ENCODE measurements at places on chromosomes 6 and 20. TPM values are rescaled to one million over a fixed set of nuclear protein-coding genes. Genes with fewer than 3 reads are reported as not detected.

RFX6 gene
- not detected for total RNA-seq

TSHZ2 gene
- total RNA-seq = not detected

BCAS4 gene
- 47.5 TPM for total RNA-seq

CASS4 gene
- total RNA-seq = 26.1 TPM

HSPA1L gene
- 1.3 TPM for total RNA-seq

HLA-DQA1 gene
- total RNA-seq = not detected

PGBD1 gene
- 6.9 TPM for total RNA-seq

TCP11 gene
- 0.56 TPM for total RNA-seq

PRDM1 gene
- 6.9 TPM for total RNA-seq

SLC4A11 gene
- 0.28 TPM for total RNA-seq

TNFRSF21 gene
- 2.5 TPM for total RNA-seq

SLC25A27 gene
- total RNA-seq = 0.28 TPM

C6orf62 gene
- 65.3 TPM for total RNA-seq

WFDC12 gene
- total RNA-seq = not detected

TNXB gene
- total RNA-seq = under 0.01 TPM

HLA-DRB5 gene
- total RNA-seq = not detected

AURKA gene
- 83.3 TPM for total RNA-seq

PPP1R14C gene
- total RNA-seq = not detected

RIMS4 gene
- not detected for total RNA-seq

FAM110A gene
- total RNA-seq = 0.56 TPM

CCN6 gene
- not detected for total RNA-seq

SCUBE3 gene
- total RNA-seq = 21.1 TPM

ZBTB12 gene
- total RNA-seq = 2.5 TPM

TGM6 gene
- total RNA-seq = not detected

OXT gene
- total RNA-seq = not detected

SLC17A9 gene
- 1.4 TPM for total RNA-seq

SH3BGRL2 gene
- total RNA-seq = 9.7 TPM

CRYBG1 gene
- 1.1 TPM for total RNA-seq

ENPP3 gene
- not detected for total RNA-seq

CGAS gene
- total RNA-seq = 4.2 TPM

SNAP25 gene
- 1.1 TPM for total RNA-seq

SLC35D3 gene
- total RNA-seq = not detected

STMN3 gene
- 20.3 TPM for total RNA-seq

NHSL1 gene
- 7.2 TPM for total RNA-seq

POU3F2 gene
- total RNA-seq = not detected

MAP7 gene
- 0.36 TPM for total RNA-seq

FERMT1 gene
- total RNA-seq = 1.7 TPM

BMP7 gene
- total RNA-seq = not detected

ADGRF1 gene
- not detected for total RNA-seq

AVP gene
- total RNA-seq = not detected

NRSN1 gene
- not detected for total RNA-seq

SIRPD gene
- total RNA-seq = not detected

MYH7B gene
- total RNA-seq = not detected

ZNF165 gene
- 0.28 TPM for total RNA-seq

SMLR1 gene
- not detected for total RNA-seq

DDO gene
- 0.18 TPM for total RNA-seq

TMEM217 gene
- total RNA-seq = 1.4 TPM

GHRH gene
- not detected for total RNA-seq

PDE10A gene
- total RNA-seq = 12.4 TPM

PPP1R18 gene
- total RNA-seq = 31.9 TPM

DYNLT2 gene
- 1.1 TPM for total RNA-seq

SEMG2 gene
- not detected for total RNA-seq

GJA1 gene
- 323 TPM for total RNA-seq

HLA-DPB1 gene
- total RNA-seq = 5.8 TPM

APOM gene
- 1.4 TPM for total RNA-seq

PPP1R3G gene
- 0.18 TPM for total RNA-seq

All from IMR-90 (cell line).